H1 (cell line): ENCODE measurements at places on chromosomes 16 and 17.

DNA sequence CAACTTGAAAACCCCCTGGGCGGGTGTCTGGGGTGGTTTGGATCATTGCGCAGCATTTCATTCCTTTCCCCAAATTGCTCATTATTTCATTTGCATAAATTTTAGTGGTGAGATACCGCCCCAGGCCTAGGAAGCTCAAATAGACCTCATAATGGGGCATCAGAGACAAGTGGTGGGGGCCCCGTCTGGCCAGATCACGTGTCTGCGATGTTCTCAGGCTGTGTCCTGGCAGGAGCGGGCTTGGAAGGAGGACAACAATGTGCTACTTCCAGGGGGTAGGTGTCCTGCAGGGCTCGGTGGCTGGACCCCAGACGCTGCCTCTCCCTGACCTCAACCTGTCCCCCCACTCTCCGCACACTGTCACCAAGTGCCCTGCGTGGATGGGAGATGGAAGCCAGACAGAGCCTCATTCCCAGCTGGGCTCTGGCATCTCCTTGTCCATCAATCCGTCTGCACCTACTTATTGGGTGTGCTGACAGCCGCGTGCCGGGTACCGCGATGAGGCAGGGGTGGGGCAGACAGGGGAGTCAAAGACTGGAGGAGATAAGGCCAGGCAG is 116.9 kb downstream of the NTN1 start:
- no peak overlapping the region for H3K27ac ChIP-seq
- no peaks in the 10 kb centered on the region for H3K27me3 ChIP-seq
- no peaks in the 10 kb centered on the region for H3K4me1 ChIP-seq
- H3K36me3 ChIP-seq: no peaks in the 10 kb centered on the region
- no peak for DNase-seq
- no peak overlapping the region for H3K4me3 ChIP-seq

GRCh38 chr17:34874478-34874877 is 86.8 kb downstream of the CCT6B start:
- no peak overlapping the region for H3K27ac ChIP-seq
- H3K27me3 ChIP-seq: no peaks in the 10 kb centered on the region; the same call in 1 of the 2 replicates
- H3K4me1 ChIP-seq: no peaks in the 10 kb centered on the region; the same call in 1 of the 2 replicates
- no peaks in the 10 kb centered on the region for H3K36me3 ChIP-seq

DNA sequence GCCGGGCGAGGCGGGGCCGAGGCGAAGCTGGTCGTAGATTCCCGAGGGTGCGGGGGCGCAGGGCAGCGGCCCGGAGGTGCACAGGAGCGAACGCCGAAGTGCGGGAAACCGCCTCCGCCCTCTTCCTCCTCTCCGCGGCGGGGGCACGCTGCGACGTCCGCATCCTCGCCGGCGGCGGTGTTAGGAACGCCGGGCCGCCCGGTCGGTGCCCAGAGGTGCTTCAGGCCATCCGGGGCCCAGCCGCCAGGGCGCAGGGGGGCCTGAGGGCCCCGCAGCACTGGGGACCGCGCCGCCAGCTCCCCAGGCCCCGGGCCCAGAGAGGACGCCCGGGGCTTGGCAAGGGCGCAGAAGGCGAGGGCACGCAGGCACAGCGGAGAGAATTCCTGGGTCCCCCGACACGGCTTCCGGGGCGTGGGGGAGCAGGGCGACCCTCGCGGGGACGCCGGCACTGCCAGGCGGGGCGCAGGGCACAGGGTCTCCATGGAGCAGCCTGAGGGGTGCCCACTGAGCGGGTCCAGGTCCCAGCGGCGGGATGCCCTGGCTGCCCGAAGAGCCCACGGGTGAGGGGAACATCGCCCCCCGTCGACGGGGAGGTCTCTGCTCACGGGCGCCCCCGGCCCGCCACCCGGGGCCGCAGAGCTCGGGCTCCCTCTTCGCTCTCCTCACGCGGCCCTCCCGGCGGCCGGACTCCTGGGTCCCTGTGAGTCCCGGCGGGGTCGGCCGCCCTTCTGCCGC is 576 bp downstream of the EPOP start:
- peak; percentile 69 for DNase-seq
- H3K27me3 ChIP-seq: peaks cover 77% of the 10 kb centered on the region
- H3K4me3 ChIP-seq: peak overlapping the region; percentile 45

- H3K4me3 ChIP-seq: no peak overlapping the region
- H3K27me3 ChIP-seq: no peaks in the 10 kb centered on the region
- no peaks in the 10 kb centered on the region for H3K36me3 ChIP-seq
- DNase-seq: no peak
- H3K4me1 ChIP-seq: no peaks in the 10 kb centered on the region; the same call in 1 of the 2 replicates
Observed at GRCh38 chr16:28543072-28543471, 4.3 kb upstream of the NUPR1 start.

GRCh38 chr17:82241183-82241925 is 12.5 kb downstream of the SLC16A3 start:
- DNase-seq: no peak
- H3K4me3 ChIP-seq: no peak overlapping the region
- peaks cover 50% of the 10 kb centered on the region for H3K36me3 ChIP-seq
- no peaks in the 10 kb centered on the region for H3K4me1 ChIP-seq
- H3K27ac ChIP-seq: no peak overlapping the region
- no peaks in the 10 kb centered on the region for H3K27me3 ChIP-seq

DNA sequence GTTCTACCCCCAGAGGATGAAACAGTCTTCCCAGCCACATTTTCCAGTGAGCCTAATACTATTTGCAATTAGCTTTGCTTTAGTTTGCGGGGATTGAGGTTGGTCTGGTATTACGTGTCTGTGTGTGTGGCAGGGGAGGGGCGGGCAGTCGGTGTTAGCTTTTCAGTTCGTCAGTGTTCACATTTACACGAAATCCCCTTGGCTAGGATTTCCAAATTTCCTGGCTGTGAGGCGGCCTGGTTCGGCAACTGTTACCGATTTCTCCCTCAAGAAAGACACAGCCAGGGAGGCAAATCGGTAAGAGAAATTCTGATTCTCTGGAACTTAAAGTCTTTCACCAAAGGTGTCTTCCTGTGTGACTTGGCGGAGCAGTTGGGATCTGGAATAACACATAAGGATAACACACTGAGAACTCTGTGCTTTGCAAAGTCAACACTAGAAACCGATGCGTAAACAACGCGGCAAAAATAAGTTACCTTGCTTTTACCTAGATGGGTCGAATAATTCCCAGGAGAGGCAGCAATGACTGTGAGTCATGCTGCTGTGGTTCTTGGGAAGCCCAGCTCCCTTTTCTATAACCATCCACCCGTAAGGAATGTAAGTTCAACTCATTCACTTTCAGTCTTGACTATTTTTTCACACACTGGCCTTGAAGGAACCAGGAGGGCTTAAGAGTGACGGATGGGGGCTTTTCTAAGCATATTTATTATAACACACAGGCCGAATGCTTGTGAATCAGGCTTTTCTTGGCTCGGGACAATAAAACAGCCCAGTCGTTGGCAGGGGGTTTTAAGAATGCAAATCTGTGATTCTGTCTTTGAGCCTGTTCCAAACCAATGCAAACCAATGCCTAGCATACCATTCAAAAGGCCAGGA is 24.2 kb downstream of the GPRC5B start:
- peak overlapping the region; percentile 83 for H3K27ac ChIP-seq
- peaks cover 62% of the 10 kb centered on the region for H3K36me3 ChIP-seq
- no peaks in the 10 kb centered on the region for H3K27me3 ChIP-seq
- peak; percentile 78 for DNase-seq
- peak overlapping the region; percentile 49 for H3K4me3 ChIP-seq

GRCh38 chr17:78970834-78971755 is 8.6 kb downstream of the LGALS3BP start:
- no peaks in the 10 kb centered on the region; the same call in 1 of the 2 replicates for H3K36me3 ChIP-seq
- H3K4me3 ChIP-seq: no peak overlapping the region
- H3K27ac ChIP-seq: no peak overlapping the region
- DNase-seq: peak; percentile 92
- H3K4me1 ChIP-seq: peaks cover 5% of the 10 kb centered on the region

- peaks cover 23% of the 10 kb centered on the region for H3K27me3 ChIP-seq
- H3K4me3 ChIP-seq: no peak overlapping the region
- DNase-seq: no peak
- no peak overlapping the region for H3K27ac ChIP-seq
- no peaks in the 10 kb centered on the region for H3K36me3 ChIP-seq
Observed at GRCh38 chr16:88387941-88388627, 5.3 kb downstream of the ZNF469 start.

GRCh38 chr17:59510611-59511010 is 54.8 kb upstream of the DHX40 start:
- no peak for DNase-seq
- H3K27me3 ChIP-seq: no peaks in the 10 kb centered on the region
- H3K36me3 ChIP-seq: no peaks in the 10 kb centered on the region
- H3K4me3 ChIP-seq: no peak overlapping the region

- H3K4me3 ChIP-seq: no peak overlapping the region; the same call in 1 of the 2 replicates
- no peaks in the 10 kb centered on the region for H3K27me3 ChIP-seq
- H3K27ac ChIP-seq: peak overlapping the region; percentile 42; the same call in 1 of the 2 replicates
- DNase-seq: no peak
Observed at GRCh38 chr16:57147381-57148221, 38.2 kb downstream of the PSME3IP1 start.

DNA sequence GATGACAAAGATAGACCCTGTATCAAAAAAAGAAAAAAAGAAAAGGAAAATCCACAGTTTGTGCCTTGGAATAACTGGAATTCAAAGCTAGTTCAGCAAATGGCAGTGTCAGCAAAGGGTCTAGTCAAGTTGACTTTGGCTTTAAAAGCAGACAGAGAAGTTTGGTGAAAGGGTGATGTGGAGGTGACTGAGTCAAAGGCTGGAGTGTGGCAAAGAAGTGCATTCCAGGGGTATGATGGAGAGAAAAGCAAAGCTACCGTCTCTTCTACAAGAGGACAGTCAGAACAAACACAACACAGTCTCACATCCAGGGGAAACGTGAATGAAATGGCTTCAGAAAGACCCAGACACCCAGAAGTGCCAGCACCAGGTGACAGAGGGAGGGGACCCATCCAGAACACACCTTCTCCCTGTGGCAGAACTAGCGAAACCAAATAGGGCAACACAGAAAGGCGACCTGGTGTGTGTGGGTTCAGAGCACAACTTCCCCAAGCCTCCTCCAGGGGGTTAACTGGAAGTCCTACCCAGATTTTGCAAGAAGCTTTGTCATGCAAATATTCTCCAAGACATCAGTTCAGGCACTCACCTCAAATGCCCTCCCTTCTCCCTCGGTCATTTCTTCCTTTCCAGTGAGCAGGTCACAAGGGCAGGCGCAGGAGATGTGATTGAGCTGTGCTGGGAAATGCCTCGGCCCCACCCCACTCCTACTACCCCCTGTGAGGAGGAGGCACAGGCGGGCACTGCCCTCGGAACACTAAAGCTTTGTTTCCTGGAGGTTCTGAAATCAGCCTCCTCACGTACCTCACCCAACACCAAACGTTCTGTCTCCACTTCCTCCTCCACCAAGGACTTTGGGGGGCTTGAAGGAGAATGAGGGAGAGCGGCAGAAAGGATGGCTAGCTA is 481.9 kb downstream of the SOX9 start:
- H3K4me3 ChIP-seq: peak overlapping the region; percentile 36
- H3K27me3 ChIP-seq: no peaks in the 10 kb centered on the region
- peaks cover 6% of the 10 kb centered on the region for H3K4me1 ChIP-seq
- no peak overlapping the region for H3K27ac ChIP-seq
- DNase-seq: peak; percentile 38

DNA sequence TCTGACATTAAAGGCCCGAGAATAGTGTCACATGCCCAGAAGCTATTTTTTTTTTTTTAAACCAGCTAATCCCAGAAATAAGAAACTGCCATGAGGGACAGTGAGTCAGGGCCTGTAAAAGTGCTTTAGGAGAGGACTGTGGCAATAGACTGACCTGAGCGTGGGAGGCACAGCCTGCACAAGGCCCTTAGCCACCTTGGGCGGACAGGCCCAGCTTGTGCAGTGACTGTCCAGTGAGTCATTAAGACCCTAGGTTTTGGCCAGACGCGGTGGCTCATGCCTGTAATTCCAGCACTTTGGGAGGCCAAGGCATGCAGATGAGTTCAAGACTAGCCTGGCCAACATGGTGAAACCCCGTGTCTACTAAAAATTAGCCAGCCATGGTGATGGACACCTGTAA is 343.0 kb upstream of the ZFHX3 start:
- H3K36me3 ChIP-seq: no peaks in the 10 kb centered on the region
- no peak overlapping the region for H3K4me3 ChIP-seq
- H3K27ac ChIP-seq: no peak overlapping the region
- no peak for DNase-seq
- no peaks in the 10 kb centered on the region for H3K27me3 ChIP-seq

- H3K27ac ChIP-seq: no peak overlapping the region
- no peaks in the 10 kb centered on the region for H3K27me3 ChIP-seq
- DNase-seq: no peak
- no peaks in the 10 kb centered on the region for H3K36me3 ChIP-seq
- no peaks in the 10 kb centered on the region for H3K4me1 ChIP-seq
Observed at GRCh38 chr17:66695098-66695497, 139.8 kb upstream of the CACNG5 start.

DNA sequence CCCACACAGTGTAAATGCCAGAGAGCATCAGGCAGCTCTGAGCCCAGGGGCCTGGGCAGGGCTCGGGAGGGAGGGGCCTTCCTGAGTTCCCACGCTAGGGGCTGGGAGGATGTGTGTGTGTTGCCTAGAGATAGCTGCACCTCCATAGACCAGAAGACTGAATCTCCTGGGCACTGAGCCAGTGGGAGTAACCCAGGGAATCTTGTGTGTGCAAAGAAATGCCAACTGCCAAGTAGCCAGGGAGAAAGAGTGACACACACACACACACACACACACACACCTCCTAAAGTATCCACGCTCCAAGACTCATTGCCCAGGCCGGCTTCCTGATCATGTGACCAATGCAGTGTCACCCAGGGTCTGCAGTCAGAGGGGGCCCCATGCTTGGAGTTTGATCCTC is 166.2 kb upstream of the RPL38 start:
- H3K4me3 ChIP-seq: no peak overlapping the region
- no peak for DNase-seq
- no peaks in the 10 kb centered on the region for H3K27me3 ChIP-seq
- H3K4me1 ChIP-seq: no peaks in the 10 kb centered on the region; the same call in 1 of the 2 replicates
- H3K36me3 ChIP-seq: no peaks in the 10 kb centered on the region

GRCh38 chr16:76121636-76122035 is 155.6 kb upstream of the CNTNAP4 start:
- no peak overlapping the region for H3K4me3 ChIP-seq
- no peaks in the 10 kb centered on the region for H3K36me3 ChIP-seq
- H3K27ac ChIP-seq: no peak overlapping the region
- H3K4me1 ChIP-seq: no peaks in the 10 kb centered on the region
- no peak for DNase-seq
- no peaks in the 10 kb centered on the region for H3K27me3 ChIP-seq

- no peak for DNase-seq
- no peak overlapping the region for H3K4me3 ChIP-seq
- no peaks in the 10 kb centered on the region for H3K27me3 ChIP-seq
- no peak overlapping the region for H3K27ac ChIP-seq
Observed at GRCh38 chr16:24973809-24974461, 41.2 kb downstream of the ARHGAP17 start.

- H3K4me1 ChIP-seq: no peaks in the 10 kb centered on the region
- no peak overlapping the region for H3K27ac ChIP-seq
- H3K36me3 ChIP-seq: no peaks in the 10 kb centered on the region
- no peaks in the 10 kb centered on the region for H3K27me3 ChIP-seq
- no peak for DNase-seq
Observed at GRCh38 chr16:86107215-86107825, 208.4 kb downstream of the IRF8 start.

GRCh38 chr17:305090-305976 is 47.3 kb downstream of the RPH3AL start:
- DNase-seq: no peak
- H3K27me3 ChIP-seq: no peaks in the 10 kb centered on the region
- peak overlapping the region; percentile 38; the same call in 1 of the 2 replicates for H3K4me3 ChIP-seq
- no peaks in the 10 kb centered on the region for H3K36me3 ChIP-seq
- H3K27ac ChIP-seq: no peak overlapping the region
